ENCODE measurements at places on chromosomes 7 and 10.

- DNase-seq: no peak
Measured at GRCh38 chr10:79025199-79025832, 43.5 kb upstream of the ZMIZ1 start.

DNA sequence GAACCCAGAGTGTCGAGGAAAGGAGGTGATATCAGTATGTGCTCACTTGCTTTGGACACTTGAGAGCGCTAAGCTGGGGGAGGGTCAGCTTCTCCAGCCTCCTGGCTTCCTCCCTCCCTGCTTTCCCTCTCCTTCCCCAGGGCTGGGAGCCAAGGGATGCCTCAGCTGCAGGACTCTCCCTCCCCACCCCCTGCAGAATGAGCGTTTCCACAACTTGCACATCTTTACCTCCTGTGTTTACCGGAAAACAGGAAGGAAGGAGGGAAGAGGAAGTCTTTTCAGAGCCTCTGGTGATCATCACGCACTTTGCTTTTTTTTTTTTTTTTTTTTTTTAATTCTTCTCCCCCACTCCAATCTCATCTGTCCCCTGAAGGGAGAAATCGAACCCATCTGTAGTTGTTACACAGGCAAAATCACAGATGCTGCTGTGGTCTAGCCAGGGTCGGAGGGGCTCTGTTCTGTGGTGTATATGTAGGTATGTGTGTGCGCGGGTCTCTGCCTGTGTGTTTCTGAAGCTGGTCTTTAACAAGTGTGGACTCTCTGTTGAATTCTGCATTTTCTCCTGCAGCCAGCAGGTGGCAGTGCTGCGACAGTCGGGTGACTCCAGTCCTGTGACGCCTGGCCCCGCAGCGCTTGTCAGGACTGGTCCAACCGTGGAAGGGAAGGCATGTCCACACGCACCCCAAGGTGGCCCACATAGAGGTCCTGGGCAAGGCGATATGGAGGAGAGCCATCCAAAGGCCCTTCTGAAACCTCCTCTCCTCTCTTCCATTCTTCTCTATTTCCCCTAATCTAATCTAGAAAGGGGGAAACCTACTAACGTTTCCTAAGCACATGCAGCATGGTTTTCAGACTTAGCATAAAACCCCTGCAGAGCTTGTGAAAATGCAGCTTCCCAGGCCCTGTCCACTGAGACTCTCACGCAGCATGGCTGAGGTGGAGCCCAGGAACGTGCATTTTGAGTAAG lies 257.6 kb downstream of the PLXNA4 start:
- DNase-seq: peak; percentile 82

DNA sequence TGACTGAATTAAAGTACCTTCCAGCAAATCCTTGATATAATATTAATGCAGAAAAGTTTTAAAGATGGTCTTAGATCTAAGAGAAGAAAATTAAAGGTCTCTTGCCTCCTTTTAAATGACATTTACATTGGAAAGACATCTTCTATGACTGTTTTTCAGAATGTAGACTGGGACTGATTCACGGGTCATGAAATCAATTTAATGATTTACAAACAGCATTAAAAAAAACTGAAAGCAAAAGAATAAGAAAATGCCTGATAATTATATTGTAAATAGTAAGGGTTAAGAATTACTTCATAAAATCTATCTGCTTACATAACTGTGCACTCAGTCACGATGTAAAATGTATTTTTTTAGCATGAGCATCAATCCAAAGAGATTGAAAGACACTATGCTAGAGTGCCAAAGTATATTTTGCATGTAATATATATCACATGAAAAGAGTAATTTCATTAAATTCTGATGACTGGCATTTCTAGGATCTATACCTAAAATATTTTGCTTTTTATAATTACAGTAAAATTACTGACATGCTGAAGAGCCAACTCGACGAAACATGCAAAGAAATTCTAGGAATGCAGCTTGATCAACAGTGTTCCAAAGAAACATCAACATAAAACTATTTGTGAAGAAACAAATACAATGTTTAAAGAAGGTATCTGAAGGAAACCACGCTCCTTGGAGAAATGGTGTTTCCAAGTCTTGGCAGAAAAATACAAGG lies 35.1 kb downstream of the RTKN2 start:
- DNase-seq: no peak

GRCh38 chr7:117986645-117987269 lies 113.5 kb upstream of the CTTNBP2 start:
- no peak for DNase-seq

- no peak for DNase-seq
Measured at GRCh38 chr10:88526501-88527105, 56.5 kb downstream of the RNLS start.

GRCh38 chr10:96275685-96276418 lies 4.5 kb upstream of the BLNK start:
- DNase-seq: peak; percentile 93

DNA sequence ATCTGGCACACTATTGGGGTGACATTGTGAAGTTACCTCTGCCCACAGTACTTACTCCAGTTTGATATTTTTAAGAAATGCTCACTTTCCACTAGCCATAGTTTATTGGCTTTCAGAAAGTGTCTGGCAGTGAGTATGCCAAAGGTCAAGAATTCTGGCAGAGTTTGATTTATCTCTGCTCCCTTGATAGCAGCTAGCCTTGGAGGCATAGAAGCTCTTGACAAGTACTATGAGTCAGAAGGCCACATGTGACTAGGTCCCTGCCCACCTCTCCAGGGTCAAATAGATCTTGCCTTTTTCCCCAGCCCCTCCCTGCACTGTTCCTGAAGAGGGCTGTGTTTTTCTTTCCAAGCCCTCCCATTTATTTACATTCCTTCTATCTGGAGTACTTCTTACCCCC lies 202.2 kb downstream of the AUTS2 start:
- DNase-seq: no peak

- no peak for DNase-seq
Measured at GRCh38 chr10:89870936-89871335, 169.5 kb downstream of the KIF20B start.

- DNase-seq: no peak
Measured at GRCh38 chr7:82598958-82599357, 155.4 kb upstream of the CACNA2D1 start.

GRCh38 chr10:15146366-15146765 lies 22.1 kb downstream of the NMT2 start:
- DNase-seq: no peak

DNA sequence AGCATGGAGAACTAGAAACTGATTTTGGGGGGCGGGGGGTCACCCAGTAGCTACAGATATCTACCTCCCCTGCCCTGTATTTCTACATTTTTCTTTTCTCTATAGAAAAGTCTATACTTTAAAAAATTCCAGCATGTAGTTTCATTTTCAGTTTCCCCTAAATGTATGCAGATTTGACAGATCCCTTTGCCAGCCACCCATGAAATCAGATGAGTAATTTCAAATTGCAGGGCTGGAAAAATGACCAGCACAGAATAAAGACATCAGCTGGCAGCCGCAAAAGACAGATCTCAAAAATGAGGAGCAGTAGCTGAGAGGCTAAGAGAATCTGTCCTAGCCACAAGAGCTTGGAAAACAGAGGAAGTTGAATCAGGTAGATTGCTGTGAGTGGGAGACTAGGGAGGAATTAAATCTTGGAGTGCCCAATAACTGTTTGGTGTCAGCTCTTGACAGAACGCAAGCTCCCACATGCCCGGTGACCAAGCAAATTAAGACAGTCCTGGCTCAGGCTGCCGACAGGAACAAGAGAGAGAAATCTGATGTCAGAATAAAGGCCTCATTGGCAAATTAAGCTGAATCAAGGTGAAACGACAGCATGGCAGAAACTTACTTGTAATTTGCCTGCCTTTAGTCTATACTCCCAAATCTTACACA lies 24.5 kb downstream of the ADRB1 start:
- DNase-seq: no peak

- DNase-seq: no peak
Measured at GRCh38 chr7:35021445-35021844, 15.8 kb downstream of the DPY19L1 start.

DNA sequence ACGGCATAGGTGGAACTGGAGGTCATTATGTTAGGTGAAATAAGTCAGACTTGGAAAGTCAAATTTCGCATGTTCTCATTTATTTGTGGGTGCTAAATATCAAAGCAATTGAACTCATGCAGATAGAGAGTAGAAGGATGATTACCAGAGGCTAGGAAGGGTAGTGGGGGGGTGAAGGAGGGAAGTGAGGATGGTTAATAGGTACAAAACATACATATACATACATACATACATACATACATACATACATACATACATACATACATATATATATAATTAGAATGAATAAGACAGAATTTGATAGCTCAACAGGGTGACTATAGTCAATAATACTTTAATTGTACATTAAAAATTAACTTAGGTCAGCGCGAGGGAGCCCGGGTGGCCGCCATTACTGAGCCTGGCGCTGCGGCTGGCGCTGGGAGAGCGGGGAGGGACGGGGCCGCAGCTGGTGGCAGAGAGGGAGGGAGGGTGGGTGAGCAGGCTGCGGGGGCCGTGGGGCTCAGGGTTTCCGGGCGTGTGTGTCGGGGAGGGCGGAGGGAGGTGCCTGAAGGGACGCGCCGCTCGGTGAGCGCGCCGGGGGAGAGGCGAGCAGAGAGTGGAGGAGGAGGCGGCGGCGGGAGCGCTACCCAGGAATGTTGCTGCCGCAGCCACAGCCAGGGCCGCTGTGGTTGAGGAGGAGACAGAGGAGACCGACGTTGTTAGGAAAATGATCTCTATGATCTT lies 85.8 kb upstream of the EGFR start:
- DNase-seq: peak; percentile 69
